ENCODE measurements at places on chromosomes 7 and 10.

DNA sequence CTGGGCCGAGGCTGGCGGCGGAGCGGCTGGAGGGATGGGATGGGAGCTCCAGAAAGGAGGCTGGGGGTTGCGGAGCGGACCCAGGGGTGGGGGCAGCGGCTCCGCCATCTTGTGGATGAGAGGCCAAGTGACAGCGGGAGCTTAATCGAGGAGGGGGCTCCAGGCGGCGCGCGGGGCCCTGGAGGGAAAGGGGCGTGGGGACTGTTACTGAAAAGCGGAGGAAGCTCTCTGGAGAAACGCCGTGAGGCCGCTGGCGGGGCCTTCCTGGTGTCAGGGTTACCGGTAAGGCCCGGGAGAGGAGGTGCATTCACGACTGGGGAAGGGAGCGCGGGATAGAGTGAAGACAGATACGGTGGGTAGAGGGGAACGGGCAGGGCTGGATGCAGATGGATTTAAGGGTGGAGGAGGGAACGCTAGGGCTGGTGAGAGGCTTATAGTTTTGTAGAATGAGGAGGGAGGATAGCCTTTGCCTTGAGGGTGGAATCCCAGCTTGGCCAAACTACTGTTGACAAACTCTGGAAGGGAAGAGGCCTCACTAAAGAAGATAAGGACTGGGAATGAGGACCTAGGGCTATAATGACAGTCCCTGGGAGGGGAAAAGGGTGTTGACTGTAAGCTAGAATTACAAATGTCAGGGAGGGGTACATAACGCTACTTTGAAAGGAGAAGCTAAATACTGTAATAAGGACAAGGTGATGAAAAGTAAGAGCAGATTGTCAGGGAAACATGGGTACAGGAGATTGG lies 535 bp downstream of the BTRC start:
- no peak for DNase-seq

GRCh38 chr7:94512735-94513564 lies 3.3 kb downstream of the CASD1 start:
- no peak for DNase-seq

DNA sequence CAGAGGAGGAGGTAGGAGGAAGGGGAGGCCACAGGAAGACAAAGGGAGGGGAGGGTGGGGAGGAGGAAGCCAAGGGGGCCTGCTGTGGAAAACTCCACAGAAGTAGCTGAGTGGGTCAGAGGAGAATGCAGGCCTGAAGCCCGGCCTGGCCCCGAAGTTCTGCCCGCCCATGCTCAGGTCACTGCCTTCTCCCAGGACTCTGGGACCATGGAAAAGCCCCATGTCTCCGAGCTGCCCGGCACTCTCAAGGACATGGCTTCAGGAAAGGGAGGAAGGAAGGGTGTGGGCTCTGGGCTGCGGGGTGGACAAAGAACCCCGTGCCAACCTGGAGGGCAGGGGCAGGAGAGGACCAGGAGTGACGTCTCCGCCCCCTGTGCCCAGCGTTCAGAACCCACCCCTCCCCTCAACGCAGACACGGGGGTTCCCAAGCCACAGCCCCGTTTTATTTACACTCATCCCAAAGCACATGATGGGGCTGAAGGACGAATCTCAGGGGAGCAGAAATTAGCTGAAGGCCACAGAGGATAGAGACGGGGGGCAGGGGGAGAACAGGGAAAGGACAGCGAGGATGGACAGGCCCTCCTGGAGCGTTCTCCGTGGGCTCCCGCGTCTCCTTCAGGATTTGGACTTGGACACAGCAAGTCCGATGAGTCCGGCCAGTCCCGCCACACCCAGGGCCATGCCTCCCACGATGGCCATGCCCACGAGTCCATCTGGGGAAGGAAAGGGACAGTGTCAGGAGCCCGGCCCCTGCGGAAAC lies 1.8 kb upstream of the CLDN15 start:
- DNase-seq: no peak

DNA sequence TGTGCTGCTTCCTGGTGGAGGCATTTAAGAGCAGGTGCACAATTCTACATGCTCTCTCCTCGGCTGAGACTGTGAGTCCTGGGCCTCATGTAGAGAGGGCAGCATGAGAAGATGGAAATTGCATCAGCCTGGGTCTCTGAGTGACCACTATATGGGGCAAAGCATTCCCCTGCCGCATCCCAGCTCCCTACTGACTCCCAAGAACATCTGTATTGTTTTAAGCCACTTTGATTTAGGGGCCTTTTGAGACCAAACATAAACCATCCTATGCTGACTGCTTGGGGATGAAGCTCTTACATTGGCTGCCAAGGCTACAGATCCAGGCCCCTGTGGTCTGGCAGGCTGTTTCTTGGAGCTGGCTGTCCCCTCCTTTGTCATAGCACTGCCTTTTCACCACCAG lies 101.3 kb upstream of the TBX20 start:
- no peak for DNase-seq

- DNase-seq: no peak
Observed at GRCh38 chr10:112952282-112953173, 2.5 kb downstream of the TCF7L2 start.

DNA sequence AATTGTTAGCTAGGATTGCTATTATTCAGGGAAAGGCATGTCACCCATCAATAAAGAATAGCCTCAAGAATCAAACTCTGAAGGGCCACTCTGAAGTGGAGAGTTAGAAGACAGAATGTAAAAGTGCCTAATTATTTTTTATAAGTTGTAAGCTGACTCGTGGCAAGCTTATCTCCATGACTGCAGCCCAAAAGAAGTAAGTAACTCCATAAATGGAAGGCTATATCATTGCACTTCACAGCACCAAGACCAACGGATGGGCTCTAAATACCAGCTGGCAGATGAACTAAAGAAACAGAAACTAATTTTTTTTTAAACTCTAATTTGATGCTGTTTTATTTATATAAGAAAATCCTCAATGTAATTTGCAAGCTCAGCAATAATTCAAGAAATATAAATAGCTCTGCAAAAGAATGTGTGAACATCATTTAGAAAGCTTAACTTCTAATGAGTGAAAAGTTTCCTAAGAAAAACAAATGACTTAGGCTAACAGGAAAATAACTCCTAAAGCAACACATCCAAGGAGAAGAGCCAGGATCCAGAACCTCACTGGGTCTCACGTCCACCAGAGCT lies 165.5 kb downstream of the SNX13 start:
- no peak for DNase-seq

- no peak for DNase-seq
Observed at GRCh38 chr10:98400482-98400881, 14.5 kb downstream of the PYROXD2 start.

- peak; percentile 17 for DNase-seq
Observed at GRCh38 chr10:13271552-13272163, 28.2 kb downstream of the PHYH start.

DNA sequence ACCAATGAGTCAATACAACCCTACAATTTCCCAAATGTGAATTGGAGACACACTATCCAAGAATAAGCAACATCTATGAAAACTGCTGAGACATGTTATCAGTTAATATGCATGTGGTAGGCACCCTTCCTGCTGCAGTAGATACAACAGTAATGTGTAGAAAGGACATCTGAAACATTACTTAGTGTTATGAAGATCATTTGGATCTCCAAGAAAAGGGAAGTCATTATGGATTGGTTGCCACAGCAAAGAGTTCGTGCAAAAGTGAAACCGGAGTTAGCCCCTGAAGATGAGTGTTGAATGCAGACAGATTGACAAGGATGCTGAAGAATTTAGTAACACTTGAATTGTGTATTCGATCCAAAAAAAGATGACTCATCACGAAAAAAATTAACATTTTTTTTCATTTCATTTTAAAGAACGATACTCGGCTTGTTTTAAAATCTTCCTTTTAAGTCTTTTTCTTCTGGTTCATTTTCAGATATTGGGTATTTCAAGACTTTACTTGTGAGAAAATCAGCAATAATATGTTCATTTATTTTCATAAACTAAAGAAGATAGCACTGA lies 322.4 kb upstream of the KLF6 start:
- DNase-seq: no peak

GRCh38 chr10:59844436-59844835 lies 61.9 kb downstream of the CCDC6 start:
- DNase-seq: no peak

DNA sequence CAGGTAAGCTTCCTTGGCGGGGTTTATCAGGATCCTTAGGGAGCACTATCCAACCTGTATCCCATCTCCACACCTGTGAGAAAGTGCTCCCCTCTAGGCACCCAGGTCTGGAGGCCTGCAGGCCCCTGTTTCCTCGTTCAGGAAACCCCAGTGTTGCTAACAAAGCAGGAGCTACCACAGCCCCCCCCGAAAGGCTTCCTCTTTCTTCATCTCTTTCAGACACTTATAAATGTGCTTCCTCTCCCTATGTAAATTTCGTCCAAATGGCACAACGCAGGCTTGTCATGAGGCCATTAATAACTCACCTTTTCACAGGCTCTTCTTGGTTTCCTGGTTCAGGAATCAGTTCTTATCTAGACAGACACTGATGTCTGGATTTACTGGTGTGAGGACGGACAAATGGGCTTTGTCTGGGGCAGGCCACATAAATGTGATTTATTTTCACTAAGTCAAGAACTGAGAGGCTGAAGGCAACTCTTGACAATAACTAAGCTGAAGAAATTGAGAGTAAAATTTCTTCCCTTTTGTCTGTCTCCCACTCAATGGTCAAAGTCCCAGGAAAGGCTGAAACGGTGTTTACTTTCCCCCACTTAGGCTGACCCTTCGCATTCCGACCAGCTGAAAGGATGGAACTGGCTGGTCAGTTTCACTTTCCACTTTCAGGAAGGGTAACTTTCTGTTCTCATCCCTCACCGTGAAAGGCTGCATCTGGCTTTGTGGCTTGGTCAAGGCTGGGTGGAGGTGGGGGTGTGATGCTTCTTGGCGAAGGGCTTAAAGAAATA lies 46.8 kb downstream of the PIK3AP1 start:
- DNase-seq: peak; percentile 57

- peak; percentile 30 for DNase-seq
Observed at GRCh38 chr10:88553116-88553752, 29.9 kb downstream of the RNLS start.

DNA sequence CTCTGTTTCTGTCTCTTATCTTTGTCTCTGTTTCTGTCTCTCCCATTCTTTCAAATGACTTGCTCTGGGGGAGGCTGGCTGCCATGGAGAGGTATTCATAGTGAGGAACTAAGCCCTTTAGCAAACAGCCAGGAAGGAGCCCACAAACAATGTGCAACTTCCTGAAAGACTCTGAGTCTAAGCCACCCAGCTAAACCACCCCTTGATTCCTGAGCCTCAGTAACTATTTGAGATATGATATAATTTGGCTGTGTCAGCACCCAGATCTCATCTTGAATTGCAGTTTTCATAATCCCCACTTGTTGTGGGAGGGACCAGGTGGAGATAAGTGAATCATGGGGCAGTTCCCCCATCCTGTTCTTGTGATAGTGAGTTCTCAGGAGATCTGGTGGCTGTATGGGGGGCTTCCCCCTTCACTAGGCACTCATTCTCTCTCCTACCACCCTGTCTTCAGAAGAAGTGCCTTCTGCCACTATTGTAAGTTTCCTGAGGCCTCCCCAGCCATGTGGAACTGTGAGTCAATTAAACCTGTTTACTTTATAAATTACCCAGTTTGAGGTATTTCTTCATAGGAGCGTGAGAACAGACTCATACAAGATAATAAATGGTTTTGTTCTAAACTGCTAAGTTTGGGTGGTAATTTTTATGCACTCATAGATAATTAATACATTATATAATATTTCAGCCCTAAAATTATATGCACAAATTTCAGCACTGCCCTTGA lies 121.2 kb upstream of the FOXP2 start:
- DNase-seq: no peak

- no peak for DNase-seq
Observed at GRCh38 chr7:107041097-107041496, 3.4 kb upstream of the PRKAR2B start.

DNA sequence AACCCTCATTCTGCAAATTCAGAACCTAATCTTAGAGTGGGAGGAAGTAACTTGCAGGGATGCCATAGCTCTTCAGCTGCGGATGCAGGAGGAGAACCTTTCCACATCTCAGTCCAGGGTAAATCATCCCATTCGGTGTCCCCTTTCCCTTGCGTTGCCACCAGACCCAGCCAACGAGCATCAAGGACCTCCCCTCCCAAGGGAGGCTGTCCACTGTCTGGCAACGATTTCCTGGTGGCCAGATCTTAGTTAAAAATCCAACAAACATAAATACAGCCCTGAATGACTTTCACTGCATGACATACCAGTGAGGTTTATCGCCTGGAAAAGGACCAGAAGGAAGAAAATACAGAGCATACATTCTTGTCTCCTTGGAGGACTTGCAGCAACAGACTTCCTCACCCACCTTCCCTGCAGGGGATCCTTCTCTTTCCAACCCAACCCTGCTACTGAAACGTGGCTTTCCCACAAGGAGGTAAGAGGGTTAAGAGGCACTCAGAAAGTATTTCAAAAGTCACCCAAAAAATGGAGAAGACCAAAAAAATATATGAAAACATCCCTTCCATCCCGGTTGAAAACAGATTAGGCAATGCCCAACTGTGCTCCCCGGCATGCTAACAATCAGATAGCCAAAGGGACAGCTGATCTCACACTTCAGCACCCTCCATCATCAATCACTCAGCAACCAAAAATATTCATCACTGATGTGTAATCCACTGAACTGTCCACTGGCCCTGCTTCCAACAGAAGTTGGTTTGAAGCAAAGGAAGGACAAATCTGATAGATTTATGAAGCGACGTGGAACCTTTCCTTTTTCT lies 206.6 kb downstream of the TNS3 start:
- no peak for DNase-seq

DNA sequence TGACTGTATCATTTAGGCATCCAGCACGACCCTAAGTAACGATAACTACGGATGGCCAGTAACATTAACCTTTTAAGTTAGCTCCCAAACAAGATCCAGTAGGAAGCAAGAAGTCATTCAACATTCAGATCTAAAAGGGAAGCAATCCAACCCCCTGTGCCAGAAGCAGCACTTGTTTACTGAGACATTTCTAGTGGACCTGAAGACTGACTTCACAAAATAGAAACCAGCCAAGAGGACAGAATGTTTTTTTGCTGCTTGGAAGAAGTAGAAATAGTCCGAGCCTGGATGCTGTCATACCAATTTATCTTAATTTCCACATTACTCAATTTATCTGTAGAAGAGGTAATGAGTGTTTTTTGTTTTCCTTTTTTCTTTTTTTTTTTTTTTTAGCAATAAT lies 88.0 kb upstream of the CTTNBP2 start:
- no peak for DNase-seq

GRCh38 chr7:7639421-7639820 lies 1.1 kb upstream of the UMAD1 start:
- no peak for DNase-seq

DNA sequence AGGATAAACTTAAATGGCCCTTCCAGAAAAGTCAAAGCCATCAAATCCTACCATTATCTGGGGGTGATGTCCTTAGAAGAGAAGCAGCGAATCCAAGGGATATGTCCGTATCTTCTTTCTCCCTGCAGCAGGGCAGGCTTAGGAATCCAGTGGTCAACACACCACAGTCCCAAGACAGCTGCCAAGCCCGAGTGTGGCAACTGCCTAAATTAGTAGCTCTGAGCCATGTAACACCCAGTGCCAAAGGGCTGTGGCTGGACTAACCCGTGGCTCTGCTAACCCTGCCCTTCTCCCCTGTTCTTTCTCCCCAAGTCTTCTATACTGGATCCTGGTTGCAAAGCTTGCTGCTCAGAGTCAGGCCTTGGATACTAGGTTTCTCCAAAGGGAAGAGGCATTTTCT lies 74.8 kb downstream of the CDK1 start:
- no peak for DNase-seq

- no peak for DNase-seq
Observed at GRCh38 chr7:25360451-25360850, 132.2 kb upstream of the NPVF start.
